ENCODE measurements at places on chromosomes 3 and 15.

- DNase-seq, result peak; percentile 97
These were observed 59.2 kb upstream of the IL12A start for GRCh38 chr3:159929171-159930141.

DNA sequence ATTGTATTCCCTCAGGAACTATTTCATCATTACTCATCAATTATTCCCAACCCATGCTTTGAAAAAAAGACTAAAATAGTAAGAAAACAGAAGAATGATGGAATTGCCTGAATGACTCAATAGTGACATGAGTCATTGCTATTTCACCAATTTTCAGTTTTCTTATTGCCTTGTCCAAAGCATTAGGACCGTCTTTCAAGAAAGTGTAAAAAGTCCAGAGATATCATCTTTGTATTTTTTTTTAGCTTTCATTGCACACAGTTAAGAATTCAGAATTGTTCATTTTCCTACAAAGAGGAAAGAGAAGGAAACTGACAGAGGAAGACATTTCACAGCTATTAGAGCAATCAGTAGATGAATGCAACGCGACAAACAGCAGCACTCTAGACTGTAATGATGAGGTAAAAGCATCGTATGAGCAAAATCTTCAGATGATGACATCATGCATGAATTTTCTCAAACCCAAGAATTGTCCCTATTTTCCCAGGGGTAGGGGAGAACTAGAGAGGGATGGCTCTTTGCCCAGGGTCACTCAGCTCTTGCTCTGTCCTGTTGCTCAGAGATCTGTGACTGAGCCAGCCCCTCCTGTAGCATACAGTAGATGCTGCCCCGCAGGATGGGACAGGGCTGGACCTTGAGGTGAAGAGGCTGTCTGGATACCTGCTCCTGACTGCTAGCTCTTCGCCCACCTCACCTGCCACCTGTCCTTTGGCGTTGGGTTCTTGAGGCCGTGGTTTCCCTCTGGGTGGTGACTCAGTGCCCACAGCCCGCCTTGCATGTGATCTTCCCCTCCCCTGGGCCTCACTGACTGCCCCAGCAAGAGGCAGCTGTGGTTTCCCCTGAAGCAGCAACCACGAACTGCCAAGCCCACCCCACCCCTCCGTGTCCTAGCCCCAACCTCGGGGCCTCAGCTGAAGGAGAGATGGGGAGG, 84.8 kb downstream of the PPCDC start:
- peak; percentile 47 for DNase-seq

- peak; percentile 63 for DNase-seq
These were observed 137.4 kb downstream of the STT3B start for GRCh38 chr3:31670136-31670535.

- no peak for DNase-seq
These were observed 8.6 kb downstream of the NCEH1 start for GRCh38 chr3:172702256-172702655.

- no peak for DNase-seq
These were observed 69.4 kb downstream of the SRGAP3 start for GRCh38 chr3:9179826-9180763.

DNA sequence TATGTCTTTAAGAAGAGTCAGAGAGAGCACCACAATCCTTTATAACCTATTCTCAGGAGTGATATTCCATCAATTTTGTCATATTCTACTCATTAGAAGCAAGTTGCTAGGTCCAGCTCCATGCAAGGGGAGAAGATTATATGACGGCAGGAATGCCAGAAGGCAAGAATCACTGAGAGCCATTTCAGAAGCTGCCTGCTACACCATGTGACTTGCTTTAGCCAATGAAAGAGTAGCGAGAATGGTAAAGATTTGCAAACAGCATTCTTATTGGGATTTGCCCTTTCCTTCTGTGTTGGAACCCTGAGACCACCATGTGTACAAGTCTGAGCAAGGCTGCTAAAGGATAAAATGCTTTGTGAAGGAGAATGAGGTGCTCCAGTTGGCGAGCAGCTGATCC, 4.5 kb upstream of the C3orf70 start:
- DNase-seq, result no peak

GRCh38 chr3:54326951-54327350, 204.6 kb downstream of the CACNA2D3 start:
- DNase-seq, result no peak

DNA sequence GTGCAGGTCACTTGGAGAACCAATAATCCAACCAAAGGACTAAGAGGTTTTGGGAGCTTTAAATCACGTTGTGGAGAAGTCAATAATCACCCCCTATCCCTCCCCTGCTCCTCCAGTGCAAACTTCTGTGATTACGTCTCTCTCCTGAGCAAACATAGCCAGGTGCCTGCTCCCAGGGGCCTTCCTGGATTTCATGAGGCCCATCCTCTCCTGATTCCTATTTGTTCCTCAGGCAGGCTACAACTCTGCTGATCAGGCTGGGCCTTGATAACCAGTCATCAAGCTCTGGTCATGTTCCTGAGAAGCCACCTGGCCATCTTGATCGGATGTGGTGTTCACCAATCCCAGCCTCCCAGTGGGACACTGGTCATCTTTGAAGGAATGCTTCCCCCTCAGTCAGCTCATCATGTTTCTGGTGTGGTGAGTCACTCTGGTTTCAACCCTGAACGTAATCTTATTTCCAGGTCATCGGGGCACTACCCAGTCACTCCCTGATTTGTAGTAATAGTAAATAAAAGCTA, 2.9 kb upstream of the ZNF710 start:
- DNase-seq, result peak; percentile 29

DNA sequence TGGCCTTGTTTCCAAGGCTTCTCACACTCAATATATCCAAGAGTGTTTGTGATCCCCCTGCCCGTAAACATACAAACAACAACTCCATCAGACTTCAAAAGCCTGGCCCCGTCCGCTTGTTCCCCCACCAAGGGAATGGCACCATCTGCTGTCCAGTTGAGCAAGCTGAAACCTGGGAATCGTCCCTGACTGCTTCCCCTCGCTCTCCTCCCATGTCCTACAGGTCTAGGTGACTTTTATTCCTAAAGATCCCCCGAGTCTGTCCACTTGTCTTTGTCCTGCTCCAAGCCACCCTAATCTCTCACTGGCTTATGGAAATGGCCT, 27.9 kb upstream of the FAM174B start:
- DNase-seq, result peak; percentile 34

DNA sequence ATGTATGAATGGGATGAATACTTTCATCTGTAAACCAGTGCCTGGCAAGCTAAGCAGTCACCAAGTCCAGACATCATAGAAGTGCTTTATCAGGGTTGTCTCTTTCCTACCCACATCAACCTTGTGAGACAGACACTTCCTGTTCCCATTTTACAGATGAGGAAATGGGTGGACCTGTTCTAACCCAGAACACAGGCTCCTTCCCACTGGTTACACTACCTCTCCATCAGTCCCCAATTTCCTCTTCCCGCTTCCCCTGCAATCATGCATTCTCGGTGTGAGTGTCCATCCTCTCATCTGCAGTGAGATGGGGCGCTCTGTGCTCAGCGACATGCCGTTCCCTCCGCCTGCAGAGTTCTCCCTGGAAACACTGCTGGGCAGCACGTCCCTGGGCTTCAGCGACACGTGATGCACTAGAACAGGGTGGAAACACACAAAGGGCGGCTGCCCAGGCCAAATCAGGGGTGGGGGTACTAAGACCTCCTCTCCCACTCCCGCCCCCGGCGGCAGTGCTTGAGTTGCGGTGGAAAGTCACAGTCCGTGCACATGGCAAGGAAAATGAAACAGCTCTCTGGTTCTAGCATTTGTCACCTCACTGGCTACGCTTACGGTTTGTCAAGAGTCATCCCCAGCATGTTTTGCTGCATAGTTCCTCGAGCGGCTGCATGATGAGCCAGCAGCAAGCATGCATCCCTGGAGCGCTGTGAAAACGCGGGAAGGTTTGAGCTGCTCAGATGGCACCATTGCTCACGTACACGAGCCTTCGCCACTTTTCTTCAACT, 201.1 kb downstream of the ADAMTS17 start:
- DNase-seq, result no peak

DNA sequence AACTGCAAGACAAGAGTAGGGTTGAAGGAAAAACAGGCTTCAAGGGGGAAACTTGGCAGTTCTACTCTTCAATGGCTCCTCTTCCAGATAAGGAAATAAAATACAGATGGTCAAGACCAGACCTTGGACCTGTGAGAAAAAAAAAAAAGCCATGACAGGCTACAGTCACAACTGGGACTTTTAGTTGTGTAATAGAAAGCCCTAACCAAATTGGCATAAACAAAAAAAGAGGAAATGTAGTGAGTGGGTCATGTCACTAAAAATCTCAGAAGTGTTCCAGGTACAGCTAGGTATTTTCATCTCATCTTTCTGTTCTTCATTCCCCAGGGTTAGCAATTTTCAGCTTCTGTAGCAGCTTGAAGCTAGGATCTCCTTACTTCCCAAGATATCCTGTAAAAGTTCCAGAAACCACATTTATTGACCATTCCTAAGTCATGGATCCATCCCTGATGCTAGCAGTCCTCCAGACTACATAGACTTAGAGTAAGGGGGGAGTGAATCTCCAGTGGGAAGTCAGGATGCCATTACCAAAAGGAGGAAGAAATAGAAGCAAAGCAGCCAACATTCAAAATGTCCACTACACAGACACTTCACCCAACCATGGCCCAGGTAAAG, 61.0 kb upstream of the CSTA start:
- no peak for DNase-seq

- no peak for DNase-seq
These were observed 57.8 kb downstream of the IFT57 start for GRCh38 chr3:108164391-108164790.

DNA sequence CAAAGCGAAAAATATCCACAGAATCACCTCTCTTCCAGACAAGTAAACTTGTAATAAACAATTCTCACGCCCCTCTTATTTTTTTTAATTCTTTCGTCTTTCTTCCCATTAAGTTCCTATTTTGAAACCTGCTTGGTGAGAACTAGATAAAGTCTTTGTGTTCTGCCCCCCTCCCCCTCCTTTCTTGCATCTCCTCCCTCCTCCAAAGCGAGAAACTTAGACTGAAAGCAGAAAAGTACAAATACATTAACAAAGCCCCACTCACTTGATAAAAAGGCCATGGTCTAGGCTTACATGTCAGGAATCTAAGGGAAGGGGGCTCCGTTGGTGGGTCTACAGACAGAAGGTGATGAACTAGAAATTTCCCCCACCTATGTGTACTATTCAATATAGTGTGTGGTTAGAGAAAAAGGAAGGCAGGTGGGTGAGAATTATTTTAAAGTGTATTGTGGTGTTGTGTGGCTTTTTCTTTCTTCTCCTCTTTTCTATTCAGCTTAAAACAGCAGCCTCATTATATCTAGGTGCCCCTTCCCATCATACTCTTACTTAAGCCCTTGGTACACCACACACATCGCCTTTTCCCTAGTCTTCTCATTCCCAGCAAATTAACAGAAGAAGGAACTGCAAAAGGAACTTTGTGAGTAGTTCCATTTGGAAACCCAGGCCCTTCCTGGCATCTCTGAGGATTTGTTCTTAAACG, 215.3 kb downstream of the MEIS2 start:
- no peak for DNase-seq

GRCh38 chr3:120460181-120460790, 9.5 kb upstream of the FSTL1 start:
- DNase-seq, result no peak

DNA sequence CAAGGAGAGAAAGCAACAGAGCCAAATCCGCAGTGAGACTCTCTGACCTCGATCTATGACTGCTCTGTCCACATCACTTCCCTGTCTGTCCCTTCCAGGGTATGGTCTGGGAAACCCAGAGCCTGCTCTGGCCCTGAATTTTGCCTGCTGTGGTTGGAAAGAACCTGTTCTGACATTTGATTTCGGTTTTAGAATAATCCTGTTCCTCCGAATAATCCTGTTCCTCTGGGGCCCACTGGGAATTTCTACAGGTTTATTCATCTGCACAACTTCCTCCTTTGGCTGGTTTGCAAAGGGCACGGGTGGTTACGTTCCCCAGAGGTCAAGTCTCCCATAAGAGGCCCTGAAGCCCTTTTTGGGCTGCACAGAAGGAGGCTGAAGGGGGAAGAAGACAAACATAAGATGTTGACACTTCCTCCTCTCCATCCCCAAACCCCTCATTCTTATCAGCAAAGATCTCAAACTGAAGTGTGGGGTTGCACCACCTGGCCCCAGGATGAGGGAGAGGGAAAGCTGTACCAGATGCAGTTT, 10.6 kb downstream of the LAMP3 start:
- no peak for DNase-seq

DNA sequence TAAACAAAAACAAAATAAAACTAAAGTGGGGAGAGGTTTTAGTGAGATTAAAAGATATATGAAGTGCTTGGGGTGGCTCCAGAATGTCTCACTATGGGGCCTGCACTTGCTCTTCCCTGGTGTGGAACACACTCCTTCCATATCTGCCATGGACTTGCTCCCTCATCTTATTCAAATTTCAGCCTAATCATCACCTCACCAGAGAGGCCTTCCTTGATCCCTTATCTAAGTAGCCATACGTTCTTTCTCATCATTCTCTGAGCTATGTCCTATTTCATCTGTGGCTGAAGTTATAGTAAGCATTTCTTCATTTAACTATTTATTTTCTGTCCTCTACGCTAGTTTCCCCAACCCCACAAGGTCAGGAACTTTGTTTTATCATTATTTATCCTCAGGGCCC, 511.7 kb downstream of the NTRK3 start:
- no peak for DNase-seq

DNA sequence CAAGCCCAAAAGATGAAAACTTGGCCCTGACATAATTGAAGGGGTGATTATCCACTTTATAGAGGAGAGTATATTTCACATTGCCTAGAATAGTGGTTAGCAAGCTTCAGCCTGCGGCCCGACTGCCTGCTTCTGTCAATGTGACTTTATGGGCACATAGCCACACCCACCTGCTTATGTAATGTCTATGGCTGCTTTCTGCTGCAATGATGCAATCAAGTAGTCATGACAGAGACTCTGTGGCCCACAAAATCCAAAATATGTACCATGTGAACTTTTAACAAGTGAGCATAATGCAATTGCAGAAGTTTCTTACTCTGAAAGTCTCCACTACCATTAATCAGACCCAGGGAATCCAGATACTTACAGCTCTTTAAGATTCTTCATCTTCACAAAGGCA, 103.1 kb downstream of the LRIG1 start:
- DNase-seq, result no peak

DNA sequence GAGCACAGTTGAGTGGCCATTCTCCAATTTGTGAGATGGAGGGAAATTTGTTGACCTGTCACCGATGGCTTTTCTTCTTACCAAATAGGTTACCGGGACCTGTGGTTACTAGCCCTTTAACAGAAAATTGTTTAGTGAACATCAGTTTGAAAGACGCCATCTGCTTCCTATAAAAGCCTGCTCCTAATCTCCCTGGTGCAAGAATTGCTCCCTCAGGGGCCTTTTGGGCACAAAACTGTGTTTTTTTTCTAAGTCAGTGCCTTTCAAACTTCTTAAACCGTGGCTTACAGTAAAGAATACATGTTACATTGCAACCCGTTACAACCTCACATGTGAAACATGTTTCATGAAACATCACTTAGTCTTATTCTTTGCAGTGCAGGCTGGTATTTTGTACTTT, 15.0 kb downstream of the CACNA2D3 start:
- DNase-seq, result no peak
